Testis (tissue), 5 donors: ENCODE measurements at places on chromosomes 1 and 21.

DNA sequence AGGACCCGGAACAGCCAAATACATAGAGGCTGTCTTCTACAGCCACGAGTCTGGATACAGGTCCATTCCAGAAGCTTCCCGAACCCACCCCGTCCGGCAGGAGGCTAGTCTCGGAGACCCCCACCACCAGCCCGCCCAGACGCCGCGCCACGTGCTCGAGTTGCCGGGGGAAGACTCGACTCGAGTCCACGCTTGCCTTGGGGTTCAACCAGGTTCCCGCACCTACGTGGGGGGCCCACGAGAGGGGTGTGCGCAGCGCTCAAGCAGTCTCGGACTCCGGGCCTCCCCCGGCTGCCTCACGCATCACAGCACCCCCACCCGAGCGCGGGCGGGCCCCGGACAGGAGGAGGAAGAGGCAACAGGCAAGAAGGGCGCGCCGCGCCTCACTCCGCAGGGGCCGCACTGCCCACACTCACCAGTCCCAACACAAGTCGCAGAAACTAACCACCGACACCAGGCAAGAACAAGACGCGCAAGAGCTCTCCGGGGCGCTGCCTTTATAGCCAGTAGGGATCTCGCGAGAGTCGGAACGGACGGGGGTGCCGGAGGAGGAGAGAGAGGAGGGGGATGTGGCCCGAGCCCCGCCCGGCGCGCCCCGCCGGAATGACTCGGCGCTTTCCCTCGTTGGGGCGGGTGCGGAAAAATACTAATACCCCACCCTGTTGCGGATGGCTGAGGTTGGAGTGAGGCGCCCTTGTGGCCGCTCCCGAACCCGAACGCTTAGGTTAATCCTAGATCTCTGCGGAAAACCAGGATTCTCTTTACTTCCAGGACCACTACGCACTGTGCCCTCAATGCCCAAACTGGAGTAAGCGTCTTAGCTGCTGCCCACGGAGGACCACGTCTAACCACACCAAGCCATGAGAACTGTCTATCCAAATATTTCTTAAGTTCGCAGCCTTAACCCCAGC, at the start of gene PRDX1:
Gene PRDX1 (minus strand): TSS at position 472 of the 911 bp plus-strand sequence. CDS start 2,841 bp downstream, outside the sequence.
- DNase-seq, result peak; percentile 97

GRCh38 chr1:223515421-223515820, 122.2 kb downstream of the CCDC185 start:
- no peak for DNase-seq

DNA sequence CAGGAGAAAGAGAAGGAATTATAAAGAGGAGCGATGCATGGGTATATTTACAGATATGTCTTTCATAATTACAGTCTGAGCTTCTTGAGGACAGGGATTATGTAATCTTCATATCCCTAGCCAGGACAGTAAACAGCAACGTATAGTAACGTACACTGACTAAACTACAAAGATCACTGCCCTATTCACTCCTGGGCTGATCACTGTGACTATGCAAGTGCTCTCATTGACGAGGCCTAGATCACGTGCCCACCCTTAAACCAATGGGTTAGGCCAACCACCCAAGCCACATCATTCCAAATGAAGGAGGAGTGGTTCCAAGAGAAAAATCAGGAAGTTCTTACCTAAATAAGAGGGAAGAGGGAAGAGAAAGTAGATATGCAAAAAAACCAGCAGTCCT, 18.5 kb downstream of the PIK3R3 start:
- no peak for DNase-seq

DNA sequence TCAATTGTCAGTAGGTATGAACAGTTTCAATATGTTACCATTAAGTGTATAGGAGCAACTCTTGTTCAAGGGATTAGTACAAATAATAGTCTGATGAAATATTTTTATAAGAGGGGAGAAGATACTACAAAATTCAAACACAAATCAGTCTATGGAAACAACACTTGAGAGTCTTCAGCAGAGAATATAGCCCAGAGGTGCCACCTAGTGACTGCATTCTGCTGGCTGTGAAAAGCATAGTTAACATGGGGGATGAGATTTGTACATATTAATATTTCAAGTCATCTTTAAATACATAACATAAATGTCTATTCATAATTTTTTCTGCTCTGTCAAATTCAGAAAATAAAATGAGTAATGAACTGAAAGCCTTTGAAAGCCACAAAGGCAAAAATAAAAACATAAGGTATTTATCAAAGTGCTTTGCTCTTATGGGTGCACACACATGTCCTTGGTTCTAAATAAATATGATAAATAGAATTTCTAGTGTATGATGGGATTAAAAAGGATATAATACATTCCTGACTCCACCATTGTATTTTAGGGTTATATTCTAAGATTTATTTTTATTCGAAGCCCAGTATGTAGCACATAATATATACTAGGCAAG, 440.9 kb upstream of the ZRANB2 start:
- peak; percentile 81 for DNase-seq

GRCh38 chr1:19300211-19300610, 11.6 kb upstream of the AKR7A3 start:
- no peak for DNase-seq

DNA sequence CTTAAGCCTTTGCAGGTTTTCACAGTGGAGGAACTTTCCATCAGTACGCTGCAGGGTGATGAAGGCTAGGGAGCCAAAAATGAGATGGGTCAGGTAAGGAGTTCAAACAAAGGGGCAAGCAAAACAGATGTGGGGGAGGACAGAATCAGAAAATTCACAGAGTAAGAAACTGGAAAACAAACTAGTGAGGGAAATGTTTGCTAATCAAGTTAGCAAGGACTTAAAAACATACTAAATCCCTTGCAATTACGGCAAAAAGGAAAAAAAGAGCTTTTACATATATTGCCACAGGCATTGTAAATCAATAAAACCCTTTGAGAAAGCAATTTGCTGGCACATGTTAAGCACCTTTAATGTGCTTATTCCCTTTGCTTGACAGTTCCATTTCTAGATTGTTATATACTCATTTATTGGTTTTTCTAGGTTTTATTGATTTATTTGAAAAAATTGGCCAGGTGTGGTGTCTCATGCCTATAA, 45.8 kb upstream of the SERBP1 start:
- no peak for DNase-seq

DNA sequence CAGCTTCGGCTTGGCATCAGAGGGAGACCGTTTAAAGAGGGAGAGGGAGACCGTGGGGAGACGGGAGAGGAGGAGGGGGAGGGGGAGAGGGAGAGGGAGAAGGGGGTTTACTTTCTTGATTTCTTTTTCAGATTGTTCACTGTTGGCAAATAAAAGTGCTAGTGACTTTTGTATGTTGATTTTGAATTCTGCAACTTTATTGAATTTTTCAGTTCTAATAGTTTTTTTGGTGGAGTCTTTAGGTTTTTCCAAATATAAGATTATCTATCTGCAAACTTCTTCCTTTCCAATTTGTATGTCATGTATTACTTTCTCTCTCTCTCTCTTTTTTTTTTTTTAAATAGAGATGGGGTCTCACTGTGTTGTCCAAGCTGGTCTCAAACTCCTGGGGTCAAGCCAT, 104.0 kb downstream of the PPP1R12B start:
- DNase-seq, result no peak

DNA sequence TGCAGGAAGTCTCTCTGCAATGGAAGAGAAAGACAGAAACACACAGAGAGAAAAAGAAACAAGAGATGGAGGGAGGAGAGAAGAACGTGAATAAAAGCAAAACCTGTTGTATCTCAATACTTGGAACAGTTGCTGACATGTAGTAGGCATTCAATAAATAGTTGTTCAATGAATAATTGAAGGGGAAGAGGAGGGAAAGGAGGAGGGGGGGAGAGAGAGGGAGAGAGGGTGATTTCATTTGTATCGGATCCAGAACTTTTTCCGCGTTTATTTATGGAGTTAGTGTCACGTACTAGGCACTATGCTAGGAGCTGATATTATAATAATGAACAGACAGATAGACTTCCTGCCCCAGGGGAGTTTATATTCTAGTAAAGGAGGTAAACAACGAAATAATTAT, 144.1 kb downstream of the OMA1 start:
- no peak for DNase-seq

- DNase-seq, result no peak
These were observed 235.9 kb downstream of the FAM72C start for GRCh38 chr1:143735764-143736461.

- DNase-seq, result no peak
These were observed 79.2 kb downstream of the NIBAN1 start for GRCh38 chr1:184895086-184895485.

DNA sequence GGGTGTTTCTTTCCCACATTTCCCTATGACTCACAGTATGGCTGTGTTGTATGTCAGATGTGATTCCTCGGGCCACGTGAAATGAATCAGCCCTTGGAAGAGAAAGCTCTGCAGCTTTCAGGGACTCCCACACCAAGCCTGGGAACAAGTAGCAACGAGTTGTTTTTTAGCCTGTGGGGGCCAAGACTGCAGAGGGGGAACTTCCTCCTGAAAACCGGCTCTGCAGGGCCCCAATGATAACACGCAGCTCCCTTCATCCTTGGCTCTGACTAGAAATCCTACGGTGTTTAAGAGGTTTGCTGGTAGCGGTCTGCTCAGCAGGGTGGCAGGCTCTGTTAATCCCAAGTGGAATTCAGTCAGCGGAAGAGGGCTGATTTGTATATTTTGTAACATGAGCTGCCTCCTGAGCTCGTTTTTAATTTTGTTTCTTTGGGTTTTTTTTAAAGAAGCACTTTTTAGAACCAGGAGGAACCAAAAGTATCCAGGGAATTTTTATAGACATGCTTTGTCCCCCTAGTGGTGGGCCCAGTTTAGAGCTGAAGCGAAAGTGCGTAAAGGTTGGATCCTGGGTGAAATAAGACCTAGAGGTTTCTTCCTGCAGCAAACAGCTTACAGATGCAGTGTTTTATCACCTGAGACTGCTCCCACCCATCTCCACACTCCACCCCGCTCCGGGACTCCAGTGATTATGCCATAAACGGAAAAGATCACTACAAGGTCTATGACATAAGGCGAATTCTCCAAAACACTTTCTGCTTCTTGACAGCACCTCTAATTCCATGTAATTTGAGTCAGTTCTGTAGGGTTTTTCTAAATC, 48.8 kb downstream of the LAMC2 start:
- DNase-seq, result peak; percentile 73

DNA sequence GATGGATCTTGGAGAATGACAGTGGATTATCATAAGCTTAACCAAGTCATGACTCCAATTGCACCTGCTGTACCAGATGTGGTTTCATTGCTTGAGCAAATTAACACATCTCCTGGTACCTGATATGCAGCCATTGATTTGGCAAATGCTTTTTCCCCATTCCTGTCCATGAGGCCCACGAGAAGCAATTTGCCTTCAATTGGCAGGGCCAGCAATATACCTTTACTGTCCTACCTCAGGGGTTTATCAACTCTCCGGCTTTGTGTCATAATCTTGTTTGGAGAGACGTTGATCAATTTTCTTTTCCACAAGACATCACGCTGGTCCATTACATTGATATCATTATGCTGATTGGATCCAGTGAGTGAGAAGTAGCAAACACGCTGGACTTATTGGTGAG, 20.1 kb downstream of the ZNF691 start:
- no peak for DNase-seq

- DNase-seq, result no peak
These were observed 196.2 kb upstream of the USP25 start for GRCh38 chr21:15533618-15534017.

DNA sequence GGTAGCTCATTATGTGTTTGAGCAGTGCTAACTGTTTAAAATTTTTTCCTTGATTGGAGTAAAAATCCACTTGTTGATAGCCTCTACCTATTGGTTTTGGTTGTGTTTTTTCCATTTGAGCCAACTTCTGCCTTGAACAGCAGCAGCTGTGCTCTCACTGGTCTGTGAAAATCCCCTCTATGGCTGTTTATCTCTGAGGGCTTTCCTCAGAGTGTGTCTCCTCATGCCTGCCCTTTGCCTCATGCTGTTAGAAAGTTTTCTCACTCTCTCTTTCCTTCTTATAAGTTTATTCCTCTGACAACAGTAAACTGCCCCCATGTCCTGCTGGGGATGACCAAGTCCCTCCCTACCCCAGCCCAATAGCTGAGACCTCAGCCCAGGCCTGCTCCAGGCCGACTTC, 14.1 kb downstream of the REG4 start:
- no peak for DNase-seq

DNA sequence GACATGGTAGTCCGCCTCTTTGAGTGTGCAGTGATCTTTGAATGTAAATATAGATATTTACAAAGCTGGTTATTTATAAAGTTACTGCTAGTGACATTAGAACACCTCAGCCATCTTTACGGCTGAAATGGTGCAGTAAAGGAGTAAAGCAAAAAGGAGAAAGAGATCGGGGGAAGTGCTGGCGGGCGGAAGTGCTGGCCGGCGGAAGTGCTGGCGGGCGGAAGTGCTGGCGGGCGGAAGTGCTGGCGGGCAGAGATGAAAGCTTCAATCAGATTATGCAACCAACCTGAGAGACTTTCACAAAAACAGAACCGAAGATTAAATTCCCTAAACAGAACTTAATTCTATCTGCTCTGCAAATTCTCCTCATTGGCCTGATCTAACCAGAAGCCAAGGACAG, 1.4 kb upstream of the OR14A16 start:
- DNase-seq, result no peak

- no peak for DNase-seq
These were observed 123.6 kb upstream of the C1orf174 start for GRCh38 chr1:4023678-4024077.

DNA sequence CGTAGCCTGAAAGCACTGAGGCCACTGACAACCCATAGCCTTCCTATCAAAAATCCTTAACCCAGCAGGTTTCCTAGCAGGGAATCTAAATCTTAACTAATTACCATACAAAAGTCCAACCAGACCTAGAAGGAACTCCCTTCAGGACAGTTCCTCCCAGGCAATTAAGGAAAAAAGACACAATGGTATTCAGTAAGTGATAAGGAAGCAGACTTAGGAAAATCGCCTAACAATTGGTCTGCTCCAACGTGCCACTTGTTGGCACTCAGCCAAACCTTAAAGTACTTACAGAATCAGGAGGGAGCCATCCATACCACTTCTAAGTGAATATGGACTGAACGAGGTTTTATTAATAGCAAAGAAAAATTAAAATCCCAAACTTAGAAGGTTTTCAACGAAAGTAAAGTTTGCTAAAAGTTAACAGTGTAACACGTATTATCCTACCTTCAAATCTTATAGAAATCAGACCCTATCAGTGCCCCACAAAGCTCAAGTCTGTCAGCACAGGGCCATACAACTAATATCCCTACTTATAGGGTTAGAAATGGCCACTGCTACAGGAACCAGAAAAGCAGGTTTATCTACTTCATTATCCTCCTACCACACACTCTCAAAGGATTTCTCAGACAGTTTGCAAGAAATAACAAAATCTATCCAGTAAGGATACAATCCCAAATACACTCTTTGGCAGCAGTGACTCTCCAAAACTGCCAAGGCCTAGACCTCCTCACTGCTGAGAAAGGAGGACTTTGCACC, 29.0 kb downstream of the SPATA6 start:
- DNase-seq, result no peak

GRCh38 chr1:2570332-2570731, 14.2 kb downstream of the TNFRSF14 start:
- DNase-seq, result no peak

- no peak for DNase-seq
These were observed 117.1 kb upstream of the IPO9 start for GRCh38 chr1:201711811-201712210.

- peak; percentile 44 for DNase-seq
These were observed 598.5 kb upstream of the USP24 start for GRCh38 chr1:55813618-55814017.
